ENCODE measurements at places on chromosomes 4 and X. TPM values are rescaled to one million over a fixed set of nuclear protein-coding genes. Genes with fewer than 3 reads are reported as not detected.

The RHOXF2 gene
- not detected for total RNA-seq

- DNase-seq: peak; percentile 23
Measured at GRCh38 chrX:95764972-95765451, 919.6 kb upstream of the DIAPH2 start.

- DNase-seq: peak; percentile 59
Measured at GRCh38 chr4:87680271-87680670, 30.2 kb downstream of the DMP1 start.

DNA sequence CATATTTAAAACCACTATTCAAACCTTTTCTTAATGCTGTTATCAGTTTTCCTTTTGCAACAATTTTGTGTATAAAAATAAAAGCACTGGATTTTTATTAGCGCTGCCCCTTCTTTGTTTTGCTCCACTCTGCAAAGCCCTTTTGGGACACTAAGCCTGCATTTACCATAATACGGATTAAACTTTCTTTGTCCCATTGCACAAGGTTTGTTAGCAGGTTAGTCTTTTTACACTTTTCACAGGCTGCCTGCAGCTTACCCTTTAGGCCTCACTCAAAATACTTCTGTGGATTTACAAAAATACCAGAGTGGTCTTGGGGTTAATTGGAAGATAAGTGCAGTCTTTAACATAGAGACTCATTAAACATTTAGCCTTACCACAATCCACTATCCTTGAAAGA lies 35.7 kb upstream of the MAB21L2 start:
- no peak for DNase-seq

All from G401 (cell line).